Lower lobe of right lung (tissue), 2 donors: ENCODE measurements at places on chromosomes 2 and 18.

DNA sequence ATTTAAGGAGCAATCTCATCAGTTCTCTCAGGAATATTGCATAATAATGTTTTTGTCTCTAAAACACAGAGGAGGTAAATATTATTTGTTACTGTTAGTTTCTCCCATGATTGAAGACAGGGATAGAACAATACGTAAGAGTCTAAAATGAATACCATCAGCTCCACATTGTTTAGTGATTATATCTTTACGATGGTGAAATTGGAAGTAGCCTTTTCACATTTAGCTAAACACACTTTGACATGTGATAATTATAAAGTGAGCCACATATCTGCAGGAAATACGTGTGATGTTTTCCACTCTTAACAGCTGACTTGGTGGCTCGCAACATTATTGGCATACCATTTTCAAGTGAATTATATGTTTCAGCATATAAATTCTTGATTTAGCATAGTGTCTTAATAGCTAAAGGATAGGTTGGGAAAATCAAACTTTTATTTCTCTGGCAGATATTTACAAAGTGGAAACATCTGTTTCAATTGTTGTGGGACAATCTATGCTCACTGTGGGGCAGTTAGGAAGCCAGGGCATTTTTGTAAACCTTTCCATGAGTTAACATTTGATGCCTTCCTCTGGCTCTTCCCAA lies 208.1 kb upstream of the RASGRP3 start:
- no peak for DNase-seq

- DNase-seq: no peak
Observed at GRCh38 chr2:98895901-98896300, 40.1 kb downstream of the CRACDL start.

DNA sequence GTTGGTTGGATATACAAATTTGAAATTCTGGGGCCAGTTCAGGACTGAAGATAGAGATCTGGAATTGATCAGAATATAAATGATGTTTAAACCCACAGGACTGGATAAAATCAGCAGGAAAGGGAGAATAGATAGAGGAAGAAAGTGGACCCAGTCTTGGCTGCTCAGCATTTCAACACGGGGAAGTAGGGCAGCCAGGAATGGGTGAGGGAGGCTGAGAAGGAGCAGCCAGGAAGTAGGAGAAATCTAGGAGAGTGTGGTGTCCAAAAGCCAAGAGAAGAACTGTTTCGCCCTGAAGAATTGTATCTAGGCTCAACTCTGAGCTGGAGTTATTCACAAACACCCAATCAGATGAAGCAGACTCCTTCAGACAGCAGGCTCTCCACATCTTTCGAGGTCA lies 197.9 kb downstream of the CDCA7 start:
- DNase-seq: no peak

DNA sequence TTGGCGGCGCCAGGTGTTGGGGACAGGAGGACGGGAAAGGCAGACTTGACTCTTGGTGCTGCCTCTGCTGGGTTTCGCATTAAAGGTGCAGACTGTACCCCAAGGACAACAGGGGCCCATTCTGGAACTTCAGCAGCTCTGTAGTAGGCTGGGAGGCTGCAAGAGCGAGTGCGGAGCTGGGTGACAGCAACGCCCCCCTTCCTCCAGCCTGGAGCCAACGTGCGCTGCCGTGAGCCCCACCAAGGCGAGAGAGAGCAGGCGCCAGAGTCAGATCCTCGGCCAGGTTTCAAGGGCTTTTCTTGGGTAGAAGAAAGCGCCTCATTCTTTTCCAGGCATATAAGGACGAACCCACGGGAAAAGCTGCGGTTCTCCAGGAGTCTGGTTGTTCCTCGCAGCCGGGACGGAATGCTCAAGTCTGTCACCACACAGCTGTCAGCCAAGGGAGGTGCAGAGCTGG lies 1.9 kb downstream of the DOK6 start:
- no peak for DNase-seq

DNA sequence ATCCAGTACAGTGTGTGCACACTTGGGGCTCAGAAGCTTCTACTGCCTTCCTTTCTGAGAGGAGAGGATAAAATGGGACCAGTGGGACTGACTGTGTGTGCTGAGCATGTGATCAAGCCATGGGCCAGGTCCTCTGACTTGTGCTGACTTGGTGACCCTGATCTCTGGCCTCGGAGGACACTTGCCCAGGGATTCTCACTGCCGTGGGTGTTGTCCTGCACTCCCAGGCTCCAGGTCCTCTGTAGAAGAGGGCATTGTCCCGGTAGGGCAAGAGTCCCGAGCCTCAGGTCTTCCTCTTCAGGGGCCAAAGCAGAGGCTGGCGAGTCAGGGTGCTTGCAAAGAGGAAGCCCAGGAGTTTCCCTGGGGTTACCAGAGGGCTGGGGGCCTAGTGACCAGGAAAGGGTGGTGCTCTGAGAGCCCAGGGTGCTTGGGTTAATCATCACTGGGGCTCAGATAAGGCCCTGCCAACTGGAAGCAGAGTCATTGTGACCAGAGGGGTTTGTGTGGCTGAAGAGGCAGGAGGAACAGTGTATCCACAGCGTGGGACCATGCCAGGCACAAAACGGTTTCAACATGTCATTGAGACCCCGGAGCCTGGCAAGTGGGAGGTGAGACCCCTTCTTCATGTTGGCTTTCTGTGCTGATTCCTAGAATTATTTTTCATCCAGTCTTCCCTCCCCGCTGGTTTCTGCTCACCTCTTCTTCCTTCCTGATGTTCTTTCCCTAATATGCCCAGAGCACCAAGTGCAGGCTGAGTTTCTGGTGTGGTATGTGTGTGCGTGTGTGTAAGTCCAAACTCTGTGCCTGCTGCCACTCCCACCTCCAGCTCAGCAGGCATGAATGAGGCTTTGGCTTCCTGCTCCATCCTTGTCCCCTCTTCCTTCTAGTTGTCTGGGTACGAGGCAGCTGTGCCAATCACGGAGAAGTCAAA lies at the start of gene GCKR:
Gene GCKR, plus strand, starts transcription at position 483 of the 931 bp plus-strand sequence. Its CDS starts 66 bp downstream, at position 549.
- DNase-seq: no peak

DNA sequence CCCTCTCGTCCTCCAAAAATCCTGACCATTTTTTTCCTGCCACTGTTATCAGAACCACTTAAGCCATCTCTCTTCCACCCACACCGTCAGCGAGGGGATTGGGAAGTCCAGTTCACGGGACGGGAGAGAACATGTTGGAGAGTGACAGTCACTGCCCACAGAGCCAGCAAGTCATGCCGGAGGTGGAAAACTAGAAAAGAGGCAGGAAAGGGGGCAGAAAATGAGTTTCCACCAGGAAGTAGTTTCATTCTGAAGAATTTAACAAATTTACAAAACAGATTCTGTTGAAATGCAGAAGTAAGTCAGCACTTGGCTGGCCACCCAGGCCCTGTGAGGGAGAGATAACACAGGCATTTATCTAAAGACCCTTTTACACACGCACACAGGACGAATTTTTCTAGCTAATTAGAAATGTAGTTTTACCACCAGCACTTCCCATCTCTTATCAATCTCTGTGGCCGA lies 431.3 kb downstream of the TSN start:
- DNase-seq: no peak

GRCh38 chr2:205750797-205751196 lies 68.5 kb downstream of the NRP2 start:
- DNase-seq: no peak

DNA sequence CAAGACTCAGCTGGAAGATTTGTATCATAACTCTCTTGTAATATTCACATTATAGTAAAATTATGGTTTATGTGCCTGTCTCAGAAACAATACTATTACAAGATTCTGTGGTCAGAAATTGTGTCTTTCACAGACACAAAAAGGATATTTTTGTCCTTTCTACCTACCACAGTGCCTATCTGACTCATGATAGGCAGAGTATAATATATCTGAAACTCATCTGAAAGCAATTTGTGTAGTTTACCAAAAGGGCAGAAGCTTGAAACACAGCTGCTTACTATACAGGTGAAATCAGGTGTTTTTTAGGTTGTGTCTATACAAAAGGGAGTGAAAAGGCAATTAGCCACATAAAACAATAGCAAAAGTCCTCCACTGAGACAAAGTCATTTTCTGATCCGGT lies 10.9 kb downstream of the TMEM200C start:
- no peak for DNase-seq

GRCh38 chr2:159129824-159130223 lies 156.7 kb downstream of the WDSUB1 start:
- no peak for DNase-seq

- no peak for DNase-seq
Observed at GRCh38 chr2:98803405-98804264, 72.7 kb upstream of the MGAT4A start.

GRCh38 chr2:2704428-2705090 lies 373.5 kb upstream of the MYT1L start:
- DNase-seq: no peak

- DNase-seq: no peak
Observed at GRCh38 chr2:85137156-85137555, 4.0 kb downstream of the TCF7L1 start.

DNA sequence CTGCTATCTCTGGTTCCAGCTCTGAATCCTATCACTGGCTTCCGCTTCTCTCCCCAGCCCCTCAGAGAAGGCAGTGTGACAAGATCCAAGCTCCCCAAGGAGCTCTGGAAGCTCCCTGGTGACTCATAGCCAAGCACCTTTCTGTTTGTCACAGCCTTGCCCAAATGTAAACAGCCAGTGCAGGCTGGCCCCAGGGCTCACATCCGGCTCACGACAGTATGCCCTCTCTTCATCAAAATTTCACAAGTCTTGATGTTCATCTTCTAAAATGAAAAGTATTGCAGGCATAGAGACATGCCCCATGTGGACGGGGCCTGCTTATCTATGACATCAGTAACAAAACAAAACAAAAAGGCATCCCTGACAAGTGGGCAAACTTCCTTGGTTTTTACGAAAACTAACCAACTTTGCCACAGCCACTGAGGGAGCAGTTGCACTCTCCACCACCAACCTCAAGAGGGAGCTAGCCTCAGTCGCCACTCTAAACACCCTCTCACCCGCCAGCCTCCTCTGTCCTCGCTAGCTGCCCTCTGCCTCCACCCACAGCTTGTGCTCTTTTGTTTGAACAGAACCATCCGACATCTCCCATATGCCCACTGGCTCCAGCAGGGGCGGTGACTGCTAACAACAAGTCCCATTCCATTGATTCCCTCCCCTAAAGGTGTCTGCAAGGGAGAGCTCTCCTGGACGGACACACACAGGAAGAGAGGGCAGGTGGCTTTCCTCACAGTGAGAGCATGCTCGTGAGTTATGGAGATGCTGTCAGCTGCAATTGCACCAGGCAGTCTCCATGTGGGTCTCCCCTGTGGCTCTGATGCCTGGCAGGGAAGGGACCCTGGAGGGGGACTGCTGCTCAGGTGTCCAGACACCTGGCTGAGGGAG lies 71.0 kb upstream of the DAPL1 start:
- no peak for DNase-seq

- no peak for DNase-seq
Observed at GRCh38 chr2:181241797-181242196, 215.4 kb upstream of the ITGA4 start.

GRCh38 chr2:102010902-102011301 lies 19.1 kb downstream of the IL1R2 start:
- no peak for DNase-seq

DNA sequence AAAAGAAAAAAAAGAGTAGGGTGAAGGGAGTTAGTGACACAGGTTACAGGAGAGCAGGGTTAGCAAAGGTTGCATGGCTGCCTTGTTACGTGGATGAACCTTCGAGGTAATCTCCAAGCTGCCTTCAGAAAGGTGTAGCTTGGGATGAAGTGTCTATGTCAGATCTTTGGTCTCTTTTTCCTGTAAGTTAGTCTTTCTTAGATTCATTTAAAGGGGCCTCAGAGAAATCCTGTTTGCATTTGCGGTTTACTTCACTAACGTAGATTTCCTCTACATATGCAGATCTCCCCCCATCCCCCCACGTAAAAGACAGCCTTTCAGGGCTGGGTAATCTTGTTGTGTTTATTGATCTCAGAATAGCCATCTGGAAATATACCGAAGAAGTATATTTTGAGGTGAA lies 83.7 kb downstream of the MTA3 start:
- DNase-seq: no peak

DNA sequence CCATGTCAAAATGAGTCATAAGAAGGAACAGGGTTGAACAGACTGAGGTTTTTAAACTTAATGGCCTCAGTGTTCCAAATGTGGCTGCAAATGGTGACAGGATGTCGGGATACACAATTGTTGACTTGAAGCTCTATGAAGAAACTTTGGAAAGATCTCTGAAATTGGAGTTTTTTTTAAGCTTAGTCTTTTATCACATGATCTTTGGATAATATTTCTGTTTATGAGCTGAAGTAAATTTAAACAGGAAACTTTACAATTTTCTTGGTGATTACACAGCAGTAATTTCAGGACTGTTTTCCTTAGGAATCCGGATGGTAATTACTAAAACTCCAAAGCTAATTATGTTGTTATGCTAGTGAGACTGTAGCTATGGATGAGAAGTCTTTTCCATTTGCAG lies 199.1 kb upstream of the NRXN1 start:
- DNase-seq: no peak

- no peak for DNase-seq
Observed at GRCh38 chr18:60215432-60215831, 157.1 kb downstream of the MC4R start.

DNA sequence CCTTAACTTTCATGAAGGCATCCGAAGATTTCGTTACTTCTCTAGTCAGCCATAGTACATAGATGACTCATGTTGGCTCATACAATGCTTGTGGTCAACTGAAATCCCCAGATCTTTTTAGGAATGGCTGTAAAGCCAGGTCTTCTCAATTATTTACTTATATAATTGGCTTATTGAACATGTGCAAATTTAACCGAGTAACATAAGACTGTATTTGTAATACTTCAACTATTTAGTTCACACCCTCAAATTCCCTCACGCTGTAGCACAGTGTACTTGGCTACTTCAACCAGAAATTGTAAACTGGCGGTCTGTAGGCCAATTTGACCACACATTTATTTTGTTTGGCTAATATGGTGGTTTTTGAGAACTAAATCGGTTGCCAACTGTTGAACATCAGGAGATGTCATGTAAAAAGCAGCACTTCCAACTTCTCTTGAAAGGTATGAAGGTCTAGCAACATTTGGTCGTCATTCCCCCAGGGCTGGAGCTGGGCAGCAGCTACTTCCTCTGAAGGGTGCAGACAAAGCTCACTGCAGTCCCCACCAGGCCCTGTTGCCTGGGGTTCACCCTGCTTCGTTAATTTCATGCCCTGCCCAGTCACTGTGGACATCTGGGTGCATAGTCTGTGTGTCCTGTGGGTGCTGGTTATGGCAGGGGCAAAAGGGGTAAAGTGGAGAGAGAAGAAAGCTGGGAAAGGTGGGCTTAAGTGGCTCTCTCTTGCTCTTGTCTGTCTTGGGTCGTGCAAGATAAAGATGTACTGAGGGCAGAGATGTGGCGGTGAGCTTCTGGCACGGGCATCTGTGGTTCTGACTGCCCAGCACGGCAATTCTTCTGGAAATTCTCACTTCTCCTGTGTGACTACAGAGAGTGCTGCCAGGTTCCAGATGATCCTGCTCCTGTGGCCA lies 3.2 kb upstream of the SH3RF3 start:
- no peak for DNase-seq

- DNase-seq: no peak
Observed at GRCh38 chr18:26004832-26005231, 85.6 kb downstream of the SS18 start.

GRCh38 chr2:55154525-55155030 lies 77.5 kb downstream of the CLHC1 start:
- no peak for DNase-seq
